CMK (cell line): ENCODE measurements at places on chromosomes 7 and 10.

DNA sequence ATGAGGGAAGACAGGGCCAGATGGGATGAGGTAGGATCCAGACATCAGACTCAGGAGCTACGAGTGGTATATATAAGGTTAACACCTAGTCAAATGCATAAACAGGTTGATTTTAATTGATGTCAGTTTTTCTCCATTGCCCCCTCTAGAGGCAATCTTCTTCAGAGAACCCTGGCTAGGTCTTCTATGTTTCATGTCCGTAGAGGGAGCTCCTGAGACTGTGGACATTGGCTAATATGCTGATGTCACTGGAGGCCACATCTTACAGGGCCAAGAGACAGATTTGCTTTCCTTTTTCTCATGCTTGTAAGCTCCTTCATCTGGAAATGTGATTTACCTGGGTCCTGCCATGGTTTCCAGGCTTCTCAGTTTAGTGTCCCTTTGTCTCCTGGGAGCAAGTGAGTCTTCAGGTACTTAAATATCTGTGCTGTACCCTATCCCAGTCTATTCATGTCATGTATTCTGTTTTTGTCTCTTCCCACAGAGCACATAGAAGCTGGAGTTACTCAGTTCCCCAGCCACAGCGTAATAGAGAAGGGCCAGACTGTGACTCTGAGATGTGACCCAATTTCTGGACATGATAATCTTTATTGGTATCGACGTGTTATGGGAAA lies 161.6 kb upstream of the PRSS1 start:
- DNase-seq = peak; percentile 1

DNA sequence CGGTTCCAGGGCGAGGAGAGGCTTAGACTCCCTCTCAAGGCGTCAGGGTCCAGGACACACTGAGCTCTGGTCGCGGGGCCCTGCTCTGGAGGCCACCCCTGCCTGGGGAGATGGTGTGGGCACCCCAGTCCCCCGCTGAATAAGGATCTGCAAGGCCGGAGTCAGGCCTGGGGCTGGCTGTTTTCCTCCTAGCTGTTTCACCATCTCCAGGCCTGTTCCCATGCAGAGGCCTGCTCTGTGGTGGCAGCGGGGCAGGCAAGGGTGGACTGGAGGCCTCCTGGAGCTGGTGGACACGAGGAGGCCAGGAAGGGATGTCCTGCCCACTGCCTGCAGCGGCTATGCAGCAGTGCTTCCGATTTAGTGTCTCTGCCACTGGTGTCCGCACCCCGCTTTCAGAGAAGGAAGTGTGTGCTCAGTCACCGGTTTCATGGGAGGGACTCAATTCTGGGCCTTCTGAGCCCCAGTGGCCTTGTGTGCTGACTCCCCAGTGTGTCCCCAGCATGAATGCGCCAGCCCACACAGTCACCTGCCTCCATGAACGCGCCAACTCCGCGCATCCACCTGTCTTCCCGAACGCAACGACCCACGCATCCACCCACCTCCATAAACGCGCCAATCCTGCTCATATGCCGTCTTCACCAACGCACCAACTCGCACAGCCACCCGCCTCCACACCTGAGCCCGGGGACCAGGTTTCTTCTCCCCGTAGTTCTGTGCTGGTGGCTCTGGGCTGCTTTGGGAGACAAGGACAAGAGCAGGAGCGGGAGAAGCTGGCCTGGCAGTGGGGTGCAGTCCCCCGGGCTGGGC lies 14.5 kb upstream of the GPR146 start:
- no peak for DNase-seq

- no peak for DNase-seq
Observed at GRCh38 chr7:97006055-97006815, 882 bp downstream of the DLX6 start.

- DNase-seq = no peak
Observed at GRCh38 chr7:127594490-127594889, 954 bp downstream of the FSCN3 start.

- no peak for DNase-seq
Observed at GRCh38 chr7:139620676-139621344, 97.3 kb downstream of the CLEC2L start.
